ENCODE measurements at places on chromosomes 4 and X.

GRCh38 chr4:169492436-169493163 is 119.8 kb downstream of the NEK1 start:
- peak; percentile 43 for DNase-seq

DNA sequence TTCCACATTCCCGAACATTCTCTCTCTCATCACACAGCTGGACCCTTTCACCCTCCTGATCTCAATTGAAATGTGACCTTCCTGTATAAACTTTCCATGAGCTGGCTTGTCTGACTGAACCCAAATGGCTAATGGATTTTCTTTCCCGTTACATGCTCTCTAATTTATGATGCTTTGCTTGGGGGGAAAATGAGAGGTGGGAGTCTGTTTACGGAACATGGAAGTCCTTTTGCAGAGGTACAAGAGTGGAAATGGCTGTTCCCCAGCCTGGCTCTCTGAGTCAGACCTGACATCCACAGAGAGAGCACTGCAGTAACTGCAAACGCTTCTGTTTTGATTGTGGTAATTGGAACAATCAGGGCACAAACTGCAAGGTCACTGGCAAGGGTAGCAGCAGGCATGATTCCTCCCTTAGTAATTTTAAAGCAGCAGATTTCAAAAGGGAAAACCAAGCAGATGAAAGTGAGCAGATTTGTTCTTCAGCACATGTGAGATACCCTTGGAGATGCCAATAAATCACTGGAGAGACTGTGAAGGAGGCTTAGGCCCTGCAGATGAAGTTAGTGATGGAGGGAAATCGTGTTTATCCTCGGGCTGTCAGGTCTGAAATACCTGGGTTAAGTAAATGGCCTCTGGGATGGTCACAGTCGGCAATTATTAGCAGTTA is 83.9 kb downstream of the SNCA start:
- no peak for DNase-seq

DNA sequence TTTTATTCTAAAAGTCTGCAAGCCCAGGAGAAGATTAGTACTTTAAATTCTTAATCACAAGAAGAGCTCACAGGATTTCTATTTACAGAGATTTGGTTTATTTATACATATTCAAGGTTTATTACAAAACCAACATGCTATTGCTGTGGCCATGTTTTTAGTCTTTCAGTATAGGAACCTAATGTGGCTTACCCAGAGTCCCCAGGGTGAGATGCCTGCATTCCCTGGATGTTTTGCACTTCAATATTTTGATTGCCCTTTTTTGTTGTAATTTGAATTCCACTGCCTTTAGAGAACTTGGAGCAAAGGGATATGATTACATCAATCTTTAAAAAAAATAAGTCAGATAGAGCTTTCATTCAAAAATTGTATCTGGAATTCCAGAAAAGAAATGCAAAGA is 146.0 kb upstream of the FRMPD4 start:
- DNase-seq, result no peak

- no peak for DNase-seq
Measured at GRCh38 chr4:8582941-8583654, 2.9 kb downstream of the GPR78 start.

DNA sequence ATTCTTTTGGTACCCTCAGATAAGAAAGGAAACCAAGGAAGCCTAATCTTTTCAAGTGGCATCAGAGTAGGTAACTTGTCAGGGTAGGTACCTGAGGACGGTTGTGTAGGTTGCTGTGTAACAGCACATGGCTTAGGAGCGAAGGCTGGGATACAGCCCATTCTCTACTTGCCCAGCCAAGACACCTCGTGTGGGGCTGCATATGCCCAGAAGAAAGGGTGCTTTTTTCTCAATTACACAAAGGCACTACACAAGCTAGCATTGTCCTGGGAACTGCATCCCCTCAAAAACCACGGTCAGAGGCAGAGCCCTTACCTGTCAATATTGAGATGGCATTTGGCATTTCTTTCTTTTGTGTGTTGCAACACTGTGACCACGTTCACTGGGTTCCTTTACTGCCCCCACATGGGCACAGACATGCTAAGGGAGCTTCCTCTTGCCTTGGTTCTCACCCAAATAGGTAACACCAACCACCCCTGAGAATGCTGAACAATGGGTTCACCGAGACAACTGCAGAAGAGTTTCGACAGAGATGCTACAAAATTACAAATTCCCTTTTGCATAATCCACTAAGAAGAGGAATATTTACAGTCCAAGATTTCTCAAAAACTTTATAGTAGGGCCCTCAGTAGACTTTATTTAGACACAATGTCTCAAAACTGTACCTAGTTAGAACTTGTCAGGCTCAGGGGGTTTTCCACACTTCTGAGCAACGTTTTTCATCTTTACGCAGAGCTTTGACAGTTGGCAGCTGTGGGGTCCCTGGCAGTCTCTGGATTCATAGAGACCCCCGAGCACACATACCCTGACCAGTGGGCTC is 35.8 kb upstream of the TNIP3 start:
- DNase-seq, result peak; percentile 65

DNA sequence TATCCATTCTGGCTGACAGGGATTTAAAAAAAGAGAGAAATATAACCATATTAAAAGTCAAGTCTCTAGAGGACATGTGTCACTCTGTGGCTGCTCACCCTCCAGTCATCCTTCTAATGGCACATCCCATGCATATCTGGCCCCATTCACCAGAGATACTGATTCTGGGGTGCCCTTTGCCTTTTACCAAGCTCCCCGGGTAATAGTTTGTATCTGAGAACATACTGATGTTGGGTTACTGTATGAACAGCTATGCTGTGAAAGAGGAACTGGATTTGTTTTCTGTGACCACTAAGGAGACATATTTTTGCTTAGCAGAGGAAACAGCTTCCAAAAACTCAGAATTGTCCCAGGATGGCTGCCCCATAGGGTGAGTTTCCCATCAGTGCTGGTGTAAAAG is 56.0 kb downstream of the SAT1 start:
- no peak for DNase-seq

DNA sequence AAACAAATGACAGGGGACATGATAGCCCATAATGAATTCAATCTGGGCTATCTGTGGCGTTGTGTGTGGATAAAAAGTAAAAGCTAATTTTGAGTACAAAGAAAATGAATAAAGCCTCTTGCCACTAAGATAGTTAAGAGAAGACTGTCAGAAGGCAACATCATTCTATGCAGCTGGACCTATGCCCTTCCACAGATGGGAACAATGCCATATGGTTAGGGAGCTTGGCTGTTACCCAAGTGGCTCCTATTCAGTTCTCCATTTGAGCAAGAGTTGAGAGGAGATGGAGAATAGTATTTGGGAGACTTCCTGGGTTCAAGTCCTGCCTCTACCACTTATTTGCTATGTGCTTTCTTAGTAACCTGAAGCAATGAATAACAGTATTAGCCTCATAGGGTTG is 107.7 kb downstream of the ANXA3 start:
- no peak for DNase-seq

DNA sequence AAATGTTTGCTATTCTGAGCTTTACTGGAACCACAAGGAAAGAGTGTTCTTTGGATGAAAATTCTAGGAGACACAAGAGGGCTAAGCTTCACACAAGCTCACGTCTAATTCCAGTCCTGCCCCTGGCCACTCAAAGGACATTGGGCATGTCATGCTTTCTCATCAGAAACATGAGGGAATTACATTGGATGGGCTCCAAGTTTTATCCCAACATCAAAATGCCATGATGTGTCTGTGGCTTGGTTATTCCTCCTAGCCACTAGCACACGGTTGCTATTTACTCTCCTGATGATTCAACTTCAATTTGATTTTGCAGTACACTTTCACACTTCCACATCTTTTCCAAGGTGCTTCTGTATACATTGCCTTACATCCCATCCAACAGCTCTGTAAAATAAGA is 149.6 kb upstream of the FAM9B start:
- no peak for DNase-seq

- DNase-seq, result peak; percentile 77
Measured at GRCh38 chrX:154313147-154313546, 17.6 kb downstream of the TKTL1 start.

GRCh38 chr4:1047976-1048772 is 36.7 kb downstream of the FGFRL1 start:
- DNase-seq, result no peak

DNA sequence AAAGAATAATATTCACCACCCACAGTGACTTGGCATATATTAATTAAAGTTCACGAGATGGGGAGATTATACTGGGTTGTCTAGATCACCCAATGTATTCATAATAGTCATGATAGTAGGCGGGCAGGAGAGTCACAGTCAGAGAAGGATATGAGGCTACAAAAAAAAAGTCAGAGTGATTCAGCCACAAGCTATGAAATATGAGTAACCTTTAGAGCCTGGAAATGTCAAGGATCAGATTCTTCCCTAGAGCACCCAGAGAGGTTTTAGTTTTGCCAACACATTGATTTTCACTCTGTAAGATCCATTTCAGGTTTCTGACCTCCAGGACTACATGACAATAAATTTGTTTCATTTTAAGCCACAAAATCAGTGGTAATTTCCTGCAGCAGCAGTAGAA is 501.9 kb downstream of the GABRG1 start:
- DNase-seq, result no peak

DNA sequence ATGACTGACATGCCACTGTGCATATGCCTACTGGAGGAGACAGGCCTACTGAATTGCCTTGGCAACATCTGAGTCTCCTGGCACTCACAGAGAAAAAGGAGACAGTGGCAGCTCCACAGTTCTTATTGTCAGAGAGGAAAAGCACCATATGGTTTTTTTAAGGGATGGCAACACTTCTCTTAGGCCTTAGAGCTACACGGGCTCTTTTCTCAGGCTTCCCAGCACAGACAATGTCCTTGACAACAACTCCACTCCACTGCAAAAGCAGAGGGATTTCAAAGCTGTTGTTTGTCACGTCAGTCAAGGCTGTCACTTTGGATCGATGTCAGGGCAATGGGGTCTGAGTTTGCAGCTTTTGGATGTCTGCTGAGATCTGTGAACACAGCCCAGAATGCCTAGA is 4.7 kb upstream of the CLCN4 start:
- DNase-seq, result no peak

DNA sequence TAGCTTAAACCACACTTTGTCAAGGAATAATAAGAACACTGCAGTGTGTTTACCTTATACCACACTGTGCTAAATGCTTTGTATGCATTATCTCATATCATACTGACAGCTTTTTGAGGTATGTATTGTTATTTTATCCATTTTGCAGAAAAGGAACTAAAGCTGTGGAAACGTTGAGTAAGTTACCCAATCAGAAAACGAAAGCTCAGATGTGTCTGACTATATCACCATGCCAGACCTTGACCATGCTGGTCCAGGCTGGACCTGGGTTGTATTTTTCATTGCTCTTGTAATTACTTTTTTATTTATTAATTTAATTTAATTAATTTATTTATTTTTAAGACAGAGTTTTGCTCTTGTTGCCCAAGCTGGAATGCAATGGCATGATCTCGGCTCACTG is 2.1 kb downstream of the HSD17B11 start:
- no peak for DNase-seq

GRCh38 chr4:133096972-133097371 is 52.1 kb upstream of the PCDH10 start:
- DNase-seq, result no peak

- no peak for DNase-seq
Measured at GRCh38 chrX:55523356-55523755, 33.7 kb upstream of the USP51 start.

GRCh38 chr4:186557061-186557460 is 1.7 kb upstream of the MTNR1A start:
- no peak for DNase-seq

DNA sequence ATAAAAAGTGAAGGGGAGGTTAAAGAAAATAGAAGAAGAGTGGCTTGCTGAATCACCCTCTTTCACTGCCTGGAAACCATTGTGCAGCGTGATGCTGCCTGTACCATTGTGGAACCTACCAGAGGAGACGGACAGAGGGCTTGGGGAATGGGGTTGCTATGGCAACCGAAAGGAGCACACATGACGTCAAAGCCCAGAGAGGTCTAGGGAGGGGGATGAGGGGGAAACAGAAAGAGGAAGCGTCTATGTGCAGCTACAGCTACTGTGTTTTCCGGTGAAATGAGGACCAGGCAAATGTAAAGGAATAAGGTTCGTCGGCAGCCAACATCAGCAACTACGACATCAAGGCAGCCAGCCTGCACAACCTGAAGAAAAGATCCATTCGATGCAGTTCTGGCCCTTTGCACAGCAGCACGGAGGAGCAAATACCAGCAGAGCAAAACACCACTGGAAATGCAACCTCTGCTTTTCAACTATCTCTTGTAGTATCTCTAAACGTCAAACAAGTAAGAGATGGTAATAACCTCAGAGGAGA is at the start of gene MAPK10:
Gene MAPK10, minus strand, starts transcription at position 110 of the 535 bp plus-strand sequence.
- peak; percentile 68 for DNase-seq

DNA sequence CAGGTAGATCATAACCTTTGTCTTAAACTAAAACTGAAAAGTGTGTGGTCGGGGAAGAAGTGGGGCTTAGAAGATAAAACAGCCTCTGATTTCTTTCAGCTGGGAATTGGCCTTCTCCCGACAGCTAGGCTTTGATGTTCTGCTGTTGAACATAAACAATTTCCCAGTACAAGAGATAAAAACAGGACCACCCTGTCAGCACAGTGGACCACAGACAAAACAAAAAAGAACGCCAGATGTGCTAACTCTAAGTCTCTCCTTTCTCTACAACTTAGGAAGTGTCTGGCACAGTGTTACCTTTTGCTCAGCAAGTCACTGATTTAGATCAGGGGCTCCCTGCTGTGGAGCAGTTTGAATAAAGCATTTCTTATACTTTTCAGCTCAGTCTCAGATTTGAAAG is 87.5 kb upstream of the UXT start:
- DNase-seq, result no peak

DNA sequence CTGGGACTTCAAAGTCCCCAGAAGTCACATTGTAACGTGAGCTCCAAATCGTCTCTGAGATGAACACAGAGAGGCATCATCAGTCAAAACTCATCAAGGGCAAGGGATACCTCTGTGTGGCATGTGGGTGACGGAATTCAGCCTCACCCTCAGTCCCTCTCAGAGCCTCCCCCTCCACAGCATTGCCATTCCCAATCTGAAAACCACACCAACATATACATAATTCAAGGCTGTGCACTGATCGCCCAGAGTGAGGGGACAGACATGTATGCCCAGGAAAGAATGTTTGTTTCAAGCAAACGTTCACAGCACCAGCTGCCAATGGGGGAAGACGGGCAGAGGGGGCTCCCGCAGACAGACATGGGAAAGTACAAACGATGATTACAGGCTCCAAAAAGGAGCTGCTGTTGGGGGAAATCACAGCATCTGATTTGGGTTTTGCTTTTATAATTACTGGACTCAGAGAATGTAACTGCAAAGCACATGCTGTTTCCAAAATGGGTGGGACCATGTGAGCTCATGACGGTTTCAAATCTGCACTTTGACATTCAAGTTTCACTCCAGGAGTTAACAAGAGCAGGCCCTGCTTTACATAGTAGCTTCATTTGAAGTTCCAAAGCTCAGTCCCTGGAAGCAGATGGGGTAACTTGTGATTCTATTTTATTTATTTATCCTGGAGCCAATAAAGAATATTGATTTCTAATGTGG is 88.3 kb downstream of the CLCN4 start:
- no peak for DNase-seq

GRCh38 chrX:29634516-29634915 is 580.8 kb upstream of the MAGEB2 start:
- DNase-seq, result no peak

GRCh38 chr4:185689407-185689806 is 122.6 kb downstream of the SORBS2 start:
- no peak for DNase-seq

- no peak for DNase-seq
Measured at GRCh38 chr4:67616478-67616877, 58.0 kb downstream of the STAP1 start.

Data from activated CD8-positive, alpha-beta T cell treated with anti-CD3 and anti-CD28 coated beads for 36 hours (primary cell).